ENCODE measurements at places on chromosomes 6 and 20. TPM values are rescaled to one million over a fixed set of nuclear protein-coding genes. Genes with fewer than 3 reads are reported as not detected.

Gene RIMS4
- total RNA-seq, result 2.0 TPM

DNA sequence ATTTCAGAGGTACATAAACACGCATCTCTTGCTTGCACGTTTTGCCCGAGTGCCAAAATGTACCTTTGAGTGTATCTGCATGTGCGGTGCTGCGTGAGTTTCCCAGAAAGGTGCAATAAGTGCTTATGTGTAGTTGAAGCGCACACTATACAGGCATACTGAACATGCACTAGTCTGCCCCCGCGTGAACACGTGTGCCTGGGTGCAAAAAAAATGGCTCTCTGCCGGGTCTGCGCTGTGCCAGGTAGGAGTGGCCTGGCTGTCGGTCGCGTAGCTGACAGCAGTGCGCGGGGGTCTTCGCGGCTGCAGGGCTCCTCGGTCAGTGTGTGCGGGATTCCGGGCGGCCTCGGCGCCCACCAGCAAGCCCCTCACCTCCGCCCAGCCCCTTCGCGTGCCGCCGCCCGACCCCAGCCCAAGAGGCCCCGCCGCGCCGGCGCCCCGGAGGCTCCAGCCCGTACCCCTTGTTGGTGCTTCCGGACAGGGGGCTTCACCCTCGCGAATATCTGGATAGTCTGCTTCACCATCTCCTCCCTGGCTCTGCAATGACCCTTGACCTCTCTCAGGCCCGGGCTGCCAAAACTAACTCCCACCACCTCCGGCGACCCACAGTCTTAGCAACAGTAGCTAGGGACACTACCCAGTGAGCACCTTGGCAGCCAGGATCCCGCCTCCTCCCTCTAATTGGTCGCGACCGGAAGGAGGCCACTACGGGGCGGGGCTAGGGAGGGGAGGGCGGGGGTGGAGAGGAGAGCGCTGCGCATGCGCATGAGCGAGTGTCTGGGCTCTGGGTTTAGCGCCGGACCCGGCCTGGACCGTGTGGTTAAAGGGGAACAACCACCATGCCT is at the start of gene KIF6:
Gene KIF6 (minus strand): TSS at position 622 of the 845 bp plus-strand sequence. CDS start 98 bp downstream, at position 524.
- no peaks in the 10 kb centered on the region for H3K27me3 ChIP-seq
- peak; percentile 90 for DNase-seq
- H3K27ac ChIP-seq, result peak within 1 kb of the TSS; percentile 16
- peak within 1 kb of the TSS; percentile 42 for H3K4me3 ChIP-seq

- no peak for DNase-seq
- no peaks in the 10 kb centered on the region for H3K36me3 ChIP-seq
- H3K27ac ChIP-seq, result no peak overlapping the region
- H3K4me3 ChIP-seq, result no peak overlapping the region
- no peaks in the 10 kb centered on the region for H3K27me3 ChIP-seq
Observed at GRCh38 chr20:40631119-40631631, 57.9 kb downstream of the MAFB start.

Gene GDAP1L1
- total RNA-seq, result not detected

DNA sequence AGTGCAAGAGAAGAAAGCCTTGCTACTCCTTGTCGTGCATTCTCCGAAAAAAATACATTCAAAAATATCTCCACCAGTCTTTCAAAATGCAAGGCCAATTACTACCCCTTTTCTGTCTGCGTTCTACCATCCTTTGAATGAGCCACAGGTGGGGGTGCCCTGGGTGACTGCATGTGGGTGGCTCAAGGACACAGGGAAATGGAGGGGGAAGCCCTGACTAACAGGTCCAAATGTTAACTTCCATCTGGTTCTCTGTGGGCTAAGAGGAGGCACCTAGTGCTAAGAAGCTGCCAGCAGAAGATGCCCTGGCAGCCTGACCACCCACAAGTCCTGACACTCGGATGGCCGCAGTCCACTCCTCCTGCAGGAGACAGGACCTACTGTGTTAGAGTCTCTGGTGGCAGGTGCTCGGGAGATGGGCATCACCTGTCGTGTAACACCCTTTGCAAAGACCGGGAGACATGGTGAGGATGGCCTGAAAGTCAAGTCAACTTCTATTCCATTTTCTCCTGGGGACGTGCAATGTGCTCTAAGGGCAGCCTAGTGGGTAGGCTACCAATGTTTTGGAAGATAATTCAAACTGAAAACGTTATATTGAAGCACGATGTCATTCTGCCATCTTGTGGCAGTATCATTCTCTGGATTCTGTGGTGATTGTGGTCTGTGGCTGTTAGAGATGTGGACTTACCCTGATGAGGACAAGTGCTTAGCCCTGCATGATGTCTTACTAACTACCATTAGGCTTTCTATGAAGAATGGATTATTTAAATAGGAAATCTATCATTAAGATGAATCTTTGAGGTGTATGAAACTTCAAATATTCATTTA is 27.4 kb upstream of the IGF2R start:
- H3K27me3 ChIP-seq, result no peaks in the 10 kb centered on the region
- no peaks in the 10 kb centered on the region for H3K36me3 ChIP-seq
- no peak for DNase-seq
- no peak overlapping the region for H3K27ac ChIP-seq
- no peak overlapping the region for H3K4me3 ChIP-seq

Gene WFDC2
- 129 TPM for total RNA-seq

- no peak for DNase-seq
- no peaks in the 10 kb centered on the region for H3K4me1 ChIP-seq
- no peaks in the 10 kb centered on the region for H3K27me3 ChIP-seq
- no peaks in the 10 kb centered on the region for H3K36me3 ChIP-seq
- no peak overlapping the region for H3K27ac ChIP-seq
Observed at GRCh38 chr6:131764350-131764749, 43.5 kb upstream of the ENPP1 start.

Gene SLC44A4
- 30.2 TPM for total RNA-seq

DNA sequence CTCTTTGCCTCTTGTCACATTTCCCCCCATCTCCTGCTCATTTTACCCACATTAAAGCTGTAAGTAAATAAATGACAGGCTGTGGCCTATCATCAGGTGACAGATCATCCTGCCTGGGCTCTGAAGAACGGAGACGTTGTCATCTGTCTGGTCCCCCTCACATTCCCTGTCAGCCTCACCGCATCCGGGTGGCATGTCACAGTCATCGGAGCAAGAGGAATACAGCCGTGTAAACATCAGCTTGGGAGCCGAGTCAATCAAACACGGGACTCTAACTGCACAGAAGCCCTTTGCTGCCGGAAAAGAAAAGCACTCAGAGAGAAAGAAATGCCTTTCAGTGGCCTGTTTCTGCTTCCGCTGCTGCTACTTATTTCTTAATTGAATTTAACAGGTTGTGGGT is 371.9 kb upstream of the ID4 start:
- DNase-seq, result no peak
- H3K4me1 ChIP-seq, result no peaks in the 10 kb centered on the region
- H3K4me3 ChIP-seq, result no peak overlapping the region
- no peaks in the 10 kb centered on the region for H3K27me3 ChIP-seq
- no peak overlapping the region for H3K27ac ChIP-seq

Gene BPIFB1
- 4.8 TPM for total RNA-seq

GRCh38 chr6:16689788-16690607 is 71.3 kb downstream of the ATXN1 start:
- peak overlapping the region; percentile 58 for H3K27ac ChIP-seq
- H3K4me3 ChIP-seq, result no peak overlapping the region
- H3K36me3 ChIP-seq, result no peaks in the 10 kb centered on the region
- peaks cover 35% of the 10 kb centered on the region for H3K4me1 ChIP-seq
- no peaks in the 10 kb centered on the region for H3K27me3 ChIP-seq
- no peak for DNase-seq

Gene MYL9
- 425 TPM for total RNA-seq

- no peak for DNase-seq
- H3K4me1 ChIP-seq, result no peaks in the 10 kb centered on the region
- H3K27me3 ChIP-seq, result no peaks in the 10 kb centered on the region
Observed at GRCh38 chr6:56643379-56644089, 845 bp upstream of the DST start.

GRCh38 chr6:168131464-168132415 is 52.7 kb upstream of the FRMD1 start:
- no peak overlapping the region for H3K27ac ChIP-seq
- H3K4me3 ChIP-seq, result no peak overlapping the region
- H3K27me3 ChIP-seq, result no peaks in the 10 kb centered on the region
- DNase-seq, result no peak

Gene PNPLA1
- total RNA-seq, result not detected

GRCh38 chr6:157954150-157955117 is 27.2 kb upstream of the SYNJ2 start:
- H3K27me3 ChIP-seq, result no peaks in the 10 kb centered on the region
- H3K36me3 ChIP-seq, result no peaks in the 10 kb centered on the region
- H3K4me1 ChIP-seq, result peaks cover 10% of the 10 kb centered on the region
- H3K27ac ChIP-seq, result no peak overlapping the region
- H3K4me3 ChIP-seq, result peak overlapping the region; percentile 20

DNA sequence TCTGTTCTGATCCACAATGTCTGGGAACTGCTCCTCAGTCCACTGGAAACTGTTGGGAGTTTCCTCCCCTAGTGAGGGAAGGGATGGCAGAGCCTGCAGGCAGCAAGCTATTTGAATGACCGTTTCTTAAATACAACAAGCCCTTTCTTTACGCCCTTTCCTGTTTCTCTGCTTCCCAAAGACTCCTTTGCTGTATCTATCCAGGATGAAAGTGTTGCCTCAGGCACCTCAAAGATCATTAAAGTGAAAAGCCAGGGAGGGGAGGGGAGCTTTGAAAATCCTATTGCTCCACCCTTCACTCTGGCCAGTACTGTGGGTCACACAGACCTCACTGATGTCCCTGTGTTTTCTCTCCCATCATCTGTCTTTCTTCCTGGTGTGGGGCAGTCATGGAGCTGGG is 213.1 kb downstream of the RNF144B start:
- DNase-seq, result no peak
- no peak overlapping the region for H3K4me3 ChIP-seq
- no peaks in the 10 kb centered on the region for H3K4me1 ChIP-seq
- no peaks in the 10 kb centered on the region for H3K36me3 ChIP-seq
- H3K27me3 ChIP-seq, result no peaks in the 10 kb centered on the region
- no peak overlapping the region for H3K27ac ChIP-seq
